Activated T-helper 2 cell treated with anti-CD3 and anti-CD28 coated beads, Interferon-gamma antibody, Interleukin-2, Interleukin-4, amounts not matched to agents 10 μg/mL and 5 μg/mL and 100 μg/mL, durations not matched to agents 14 hours and 24 hours and 36 hours (primary cell): ENCODE measurements at places on chromosomes 11 and 22.

DNA sequence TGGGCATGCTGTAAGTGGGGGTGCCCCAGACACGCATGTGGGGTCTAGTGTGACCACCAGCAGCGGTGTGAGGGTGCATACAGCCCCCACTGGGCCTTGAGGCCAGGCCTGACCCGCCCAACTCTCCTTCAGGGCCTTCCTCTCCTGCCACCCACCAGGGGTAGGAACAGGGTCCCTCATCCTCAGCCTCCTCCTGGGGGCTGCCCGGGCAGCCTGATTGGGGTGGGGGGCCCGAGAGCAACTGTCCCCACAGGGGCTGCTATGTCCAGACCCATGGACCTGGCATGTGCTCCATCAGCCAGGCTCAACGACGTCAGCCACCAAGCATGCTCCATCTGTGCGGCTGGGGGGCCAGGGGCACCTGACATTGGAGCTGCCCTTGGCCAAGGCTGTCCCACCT is 27.2 kb downstream of the RTN4R start:
- DNase-seq: no peak
- H3K36me3 ChIP-seq: no peaks in the 10 kb centered on the region
- no peak overlapping the region for H3K4me3 ChIP-seq
- no peaks in the 10 kb centered on the region for H3K27me3 ChIP-seq

DNA sequence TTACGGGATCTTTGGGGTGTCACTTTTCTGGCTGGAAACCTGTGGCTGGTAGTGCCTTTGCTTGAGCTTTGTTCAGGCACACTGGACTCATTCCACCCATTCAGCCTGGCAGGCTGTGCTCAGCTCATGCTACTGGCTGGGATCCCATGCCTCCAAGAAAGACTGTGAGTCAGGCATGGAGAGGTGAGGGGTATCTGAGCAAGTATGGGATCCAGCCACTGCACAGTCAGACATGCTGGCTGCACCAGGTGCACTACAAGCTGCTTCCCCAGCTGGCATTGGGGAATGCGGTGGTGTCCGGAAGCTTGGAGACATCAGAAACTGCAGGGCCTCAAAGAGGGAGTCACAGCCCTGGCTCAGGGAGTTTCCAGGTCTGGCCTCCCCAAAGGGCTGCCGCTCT is 12.0 kb upstream of the MED17 start:
- H3K4me3 ChIP-seq: no peak overlapping the region
- no peaks in the 10 kb centered on the region for H3K4me1 ChIP-seq
- H3K36me3 ChIP-seq: peaks cover 10% of the 10 kb centered on the region

DNA sequence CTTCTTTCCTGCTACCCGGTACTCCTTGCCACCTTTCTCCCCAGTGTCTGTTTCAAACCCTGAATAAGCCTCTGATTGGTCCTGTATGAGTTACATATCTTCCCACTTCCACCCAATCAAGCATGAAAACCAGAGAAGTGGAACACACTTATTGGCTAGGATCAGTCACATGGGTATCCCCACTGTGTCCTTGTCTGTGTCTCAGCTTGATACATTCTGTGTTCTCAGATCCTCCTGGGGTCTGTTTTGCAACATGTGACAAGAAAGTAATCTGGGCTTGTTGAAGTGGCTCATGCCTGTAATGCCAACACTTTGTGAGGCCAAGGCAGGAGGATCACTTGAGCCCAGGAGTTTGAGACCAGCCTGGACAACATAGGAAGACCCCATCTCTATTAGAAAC is 23.9 kb downstream of the MCHR1 start:
- no peak for DNase-seq
- H3K36me3 ChIP-seq: no peaks in the 10 kb centered on the region
- H3K4me3 ChIP-seq: no peak overlapping the region
- no peak overlapping the region for H3K27ac ChIP-seq
- H3K4me1 ChIP-seq: peaks cover 8% of the 10 kb centered on the region

DNA sequence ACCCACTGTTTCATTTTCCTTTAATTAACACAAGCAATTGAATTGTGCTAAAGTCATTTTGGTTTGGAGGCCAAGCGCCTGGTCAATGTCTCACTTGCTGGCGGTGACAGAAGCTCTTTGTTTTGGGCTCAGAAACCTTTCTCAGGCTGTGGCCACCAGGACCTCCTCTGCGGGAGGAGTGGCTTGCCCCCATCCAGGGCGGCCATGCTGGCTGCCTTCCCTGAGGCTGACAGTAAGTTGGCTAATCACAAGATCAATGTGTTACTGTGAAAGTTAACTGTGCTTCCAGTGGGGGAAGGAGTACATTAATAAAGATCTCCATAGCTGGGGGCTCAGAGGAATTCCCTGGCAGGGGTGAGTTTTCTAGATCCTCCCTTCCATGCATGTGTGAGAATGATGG is 1074.5 kb downstream of the NTM start:
- no peak overlapping the region for H3K4me3 ChIP-seq

GRCh38 chr22:35892192-35892591 is 136.4 kb downstream of the RBFOX2 start:
- H3K27ac ChIP-seq: no peak overlapping the region
- DNase-seq: no peak
- H3K36me3 ChIP-seq: no peaks in the 10 kb centered on the region
- no peak overlapping the region for H3K4me3 ChIP-seq
- peaks cover 31% of the 10 kb centered on the region for H3K27me3 ChIP-seq
- peaks cover 4% of the 10 kb centered on the region for H3K4me1 ChIP-seq

- no peak for DNase-seq
- H3K4me1 ChIP-seq: no peaks in the 10 kb centered on the region
- no peak overlapping the region for H3K27ac ChIP-seq
- no peak overlapping the region for H3K4me3 ChIP-seq
- no peaks in the 10 kb centered on the region for H3K27me3 ChIP-seq
Measured at GRCh38 chr22:47132428-47132825, 370.0 kb downstream of the TBC1D22A start.

GRCh38 chr11:88579466-88579865 is 241.9 kb upstream of the CTSC start:
- no peak for DNase-seq
- no peaks in the 10 kb centered on the region for H3K36me3 ChIP-seq
- no peaks in the 10 kb centered on the region for H3K4me1 ChIP-seq
- no peaks in the 10 kb centered on the region for H3K27me3 ChIP-seq
- H3K4me3 ChIP-seq: no peak overlapping the region

GRCh38 chr11:63502252-63502820 is 3.5 kb upstream of the LGALS12 start:
- H3K4me3 ChIP-seq: no peak overlapping the region
- peaks cover 18% of the 10 kb centered on the region for H3K27me3 ChIP-seq
- H3K4me1 ChIP-seq: peaks cover 13% of the 10 kb centered on the region

DNA sequence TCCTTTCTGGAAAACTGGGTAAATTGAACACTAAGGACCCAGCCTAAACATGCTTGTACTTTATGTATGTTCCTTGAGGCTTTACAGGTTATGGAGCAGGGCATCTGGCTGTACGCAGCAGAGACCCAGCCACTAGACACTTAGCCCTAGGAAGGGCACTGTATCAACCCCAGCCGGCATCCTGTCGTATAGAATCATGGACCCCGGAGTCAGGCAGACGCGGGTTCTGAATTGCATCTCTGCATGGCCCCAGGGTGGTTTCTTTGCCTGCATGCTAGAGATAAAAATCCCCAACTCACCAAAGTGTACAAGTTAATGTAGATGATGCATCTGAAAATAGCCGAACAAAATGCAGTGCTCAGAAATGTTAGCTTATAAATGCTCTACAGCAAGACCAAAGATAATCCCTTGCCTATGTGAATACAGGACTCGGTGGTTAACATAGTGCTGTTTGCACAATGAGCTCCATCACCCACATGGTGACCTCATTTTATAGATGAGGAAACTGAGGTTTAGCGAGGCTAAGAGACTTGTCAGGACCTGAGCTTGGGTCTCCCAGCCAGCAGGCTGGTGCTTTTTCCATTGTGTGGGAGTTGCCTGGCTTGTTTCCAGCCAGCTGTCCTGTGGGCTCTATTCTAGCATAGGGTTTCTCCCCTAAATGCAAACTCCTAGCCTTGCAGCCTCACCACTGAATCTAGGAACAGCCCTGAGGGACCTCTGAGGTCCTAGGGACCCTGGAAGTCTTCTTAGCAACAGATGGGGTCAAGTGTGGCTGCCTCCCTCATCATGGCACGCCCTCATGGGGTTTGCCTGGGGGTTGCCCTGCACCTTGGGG is 7.3 kb downstream of the CD6 start:
- H3K4me3 ChIP-seq: peak overlapping the region; percentile 85
- peak overlapping the region; percentile 89 for H3K27ac ChIP-seq
- H3K36me3 ChIP-seq: peaks cover 91% of the 10 kb centered on the region
- no peaks in the 10 kb centered on the region for H3K27me3 ChIP-seq

DNA sequence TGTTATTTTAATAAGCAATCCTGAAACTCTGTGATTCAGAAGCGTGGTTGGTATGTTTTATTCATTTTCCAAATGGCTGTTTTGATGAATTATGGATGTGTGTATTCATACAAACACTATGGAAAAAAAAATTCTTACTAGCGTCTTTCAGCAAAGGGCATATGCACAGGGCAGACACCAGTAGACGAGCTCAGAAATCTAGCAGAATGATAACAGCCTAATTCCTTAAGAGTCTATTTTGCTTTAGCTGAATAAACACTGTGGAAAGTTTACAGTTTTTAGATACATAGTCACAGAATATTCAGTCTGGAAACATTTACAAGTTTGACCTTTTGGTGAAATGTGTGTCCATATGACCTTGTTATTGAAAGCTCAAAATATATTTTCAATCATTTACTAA is 418.8 kb upstream of the LUZP2 start:
- no peak overlapping the region for H3K4me3 ChIP-seq
- no peak for DNase-seq
- H3K27me3 ChIP-seq: no peaks in the 10 kb centered on the region
- H3K36me3 ChIP-seq: no peaks in the 10 kb centered on the region
- no peak overlapping the region for H3K27ac ChIP-seq
- no peaks in the 10 kb centered on the region for H3K4me1 ChIP-seq
